Stimulated activated CD4-positive, alpha-beta T cell treated with anti-CD3 and anti-CD28 coated beads, TNF-alpha, amount 100 ng/mL, for 1 hour (primary cell): ENCODE measurements at places on chromosomes 2 and 18.

DNA sequence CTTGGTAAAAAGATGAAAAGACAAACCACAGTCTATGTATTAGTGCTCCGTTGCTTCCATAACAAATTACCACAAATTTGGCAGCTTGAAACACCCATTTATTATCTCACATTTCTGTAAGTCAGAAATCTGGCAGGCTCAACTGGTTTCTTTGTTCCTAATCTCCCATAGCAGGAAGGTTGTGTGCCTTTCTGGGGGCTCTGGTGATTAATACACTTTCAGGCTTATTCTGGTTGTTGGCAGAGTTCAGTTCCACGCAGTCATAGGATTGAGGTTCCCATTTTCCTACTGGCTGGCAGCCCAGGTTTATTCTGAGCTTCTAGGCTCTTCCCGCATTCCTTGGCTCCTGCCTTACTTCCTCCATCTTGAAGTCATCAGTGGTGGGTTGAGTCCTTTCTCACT, 189.3 kb downstream of the ANAPC1 start:
- no peak for DNase-seq

DNA sequence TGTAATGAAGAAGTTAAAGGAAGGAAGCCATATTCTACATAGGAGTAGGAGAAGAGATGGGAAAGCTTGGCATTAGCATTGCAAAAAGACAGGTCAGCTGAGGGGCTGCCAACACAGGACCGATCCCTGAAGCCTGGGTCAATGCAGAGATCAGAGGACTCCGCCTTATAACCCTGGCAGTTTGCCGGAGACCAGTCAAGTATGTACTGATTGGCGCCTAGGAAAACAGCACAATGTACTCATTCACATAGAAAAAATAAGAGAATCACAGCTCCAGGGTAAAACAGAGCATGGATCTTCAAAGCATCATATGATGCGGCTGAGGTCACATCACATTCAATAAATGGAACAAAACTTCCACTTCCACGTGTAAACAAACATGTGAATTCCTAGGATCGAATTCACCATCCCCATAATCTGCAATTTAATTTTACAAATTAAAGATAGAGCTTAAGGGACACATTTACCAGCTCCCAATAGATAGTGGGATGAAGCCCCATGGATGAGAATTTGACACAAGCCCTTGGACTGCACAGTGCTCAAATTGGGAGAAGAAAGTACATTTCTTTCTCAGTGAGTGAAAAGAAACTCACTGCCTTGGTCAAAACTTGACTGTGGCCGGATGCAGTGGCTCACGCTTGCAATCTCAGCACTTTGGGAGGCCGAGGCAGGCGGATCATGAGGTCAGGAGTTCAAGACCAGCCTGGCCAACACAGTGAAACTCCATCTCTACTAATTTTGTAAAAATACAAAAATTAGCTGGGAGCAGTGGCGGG, 135.0 kb upstream of the KLHL14 start:
- DNase-seq: no peak

DNA sequence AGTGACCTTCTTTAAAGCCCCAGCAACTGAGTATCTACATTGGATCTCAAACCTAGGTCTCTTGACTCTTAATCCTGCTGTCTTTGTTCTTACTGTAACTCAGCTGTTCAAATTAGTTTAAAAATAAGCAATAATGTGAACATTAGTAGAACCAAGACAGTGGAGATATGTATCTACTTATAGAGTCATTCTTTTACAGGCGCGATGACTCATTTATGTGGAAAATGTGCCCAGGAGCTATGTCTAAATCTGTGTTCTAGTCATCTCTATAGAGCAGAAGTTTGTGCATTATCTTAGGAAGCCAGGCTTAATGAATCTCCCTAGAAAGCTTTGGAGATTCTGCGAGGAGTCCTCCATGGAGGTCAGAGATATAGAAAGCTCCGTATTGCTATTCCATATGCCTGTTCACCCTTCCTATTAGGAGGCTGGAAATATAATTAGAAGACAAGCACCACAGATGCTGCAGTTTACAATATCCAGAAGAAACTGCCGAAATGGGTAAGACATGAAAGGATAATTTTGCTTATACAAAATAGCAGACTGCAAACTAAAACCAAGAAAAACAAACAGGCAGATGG, 211.6 kb downstream of the TRIB2 start:
- DNase-seq: no peak

- DNase-seq: no peak
Measured at GRCh38 chr2:55885127-55885943, 38.2 kb downstream of the EFEMP1 start.

DNA sequence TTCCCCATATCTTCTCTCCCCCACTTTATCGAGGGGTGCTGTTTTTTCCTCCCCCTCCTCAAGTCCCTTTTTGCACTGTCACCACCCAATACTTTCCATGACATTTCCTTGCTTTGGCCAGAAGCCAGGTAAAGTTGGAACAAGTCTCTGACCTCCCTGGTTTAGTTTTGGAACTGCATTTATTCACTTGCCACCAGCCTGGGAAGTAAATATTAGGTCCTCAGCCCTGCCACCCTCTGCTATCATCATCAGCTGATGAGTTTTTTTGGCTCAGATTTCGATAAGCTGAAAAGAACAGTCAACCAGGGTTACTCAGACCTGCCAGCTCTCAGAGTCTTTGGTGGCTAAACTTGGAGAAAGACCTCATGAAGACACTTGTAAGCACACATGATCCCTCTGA, 47.0 kb downstream of the DHRS9 start:
- no peak for DNase-seq

DNA sequence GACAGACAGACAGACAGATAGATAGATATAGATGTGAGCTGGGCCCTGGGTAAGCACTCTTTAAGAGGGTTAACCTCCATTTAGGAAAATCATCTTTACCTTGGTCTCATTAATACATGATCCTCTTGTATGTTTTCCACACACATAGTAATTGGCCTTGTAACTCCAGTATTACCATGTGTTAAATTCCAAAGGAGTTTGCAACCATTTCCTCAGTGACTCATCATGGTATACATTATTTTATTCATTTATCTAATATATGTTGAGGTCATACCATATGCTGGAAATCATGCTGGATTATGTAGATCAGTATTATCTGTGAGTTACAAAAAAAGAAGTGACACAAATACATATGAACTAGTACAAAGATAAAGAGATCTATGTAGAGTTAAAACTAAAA, 504.3 kb downstream of the DCC start:
- no peak for DNase-seq

GRCh38 chr2:7639476-7639875, 722.3 kb downstream of the RNF144A start:
- DNase-seq: no peak

DNA sequence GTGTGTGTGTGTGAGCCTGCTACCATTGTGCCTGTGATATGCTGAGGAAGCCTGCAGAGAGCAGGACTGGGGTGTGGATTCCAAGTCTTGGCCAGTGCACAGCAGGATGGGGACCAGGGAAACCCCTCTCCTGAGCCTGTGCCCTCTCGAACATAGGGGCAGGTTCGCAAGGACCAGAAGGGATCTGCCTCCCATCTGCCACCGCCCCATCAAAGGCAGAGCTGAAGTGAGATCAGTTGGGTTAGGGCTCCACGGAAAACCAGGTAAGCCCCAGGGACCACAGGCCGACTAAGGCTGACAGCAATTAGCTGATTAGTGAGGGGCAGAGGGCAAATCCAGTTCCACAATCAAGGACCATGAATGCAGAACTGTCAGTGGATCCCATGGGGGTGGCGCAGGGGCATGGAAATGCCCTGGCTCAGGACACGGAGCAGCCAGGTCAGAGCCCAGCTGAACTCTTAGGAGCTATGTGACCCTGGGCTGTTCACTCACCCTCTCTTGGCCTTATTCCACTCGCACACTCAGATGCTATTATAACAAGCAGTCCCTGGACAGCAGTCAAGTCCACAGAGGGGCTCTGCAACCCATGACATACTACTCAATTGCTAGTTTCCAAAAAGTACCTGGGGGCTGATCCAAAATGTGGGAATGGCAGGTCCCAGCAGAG, 84.2 kb upstream of the ID2 start:
- DNase-seq: no peak

GRCh38 chr2:43055985-43056384, 170.4 kb downstream of the ZFP36L2 start:
- DNase-seq: no peak

DNA sequence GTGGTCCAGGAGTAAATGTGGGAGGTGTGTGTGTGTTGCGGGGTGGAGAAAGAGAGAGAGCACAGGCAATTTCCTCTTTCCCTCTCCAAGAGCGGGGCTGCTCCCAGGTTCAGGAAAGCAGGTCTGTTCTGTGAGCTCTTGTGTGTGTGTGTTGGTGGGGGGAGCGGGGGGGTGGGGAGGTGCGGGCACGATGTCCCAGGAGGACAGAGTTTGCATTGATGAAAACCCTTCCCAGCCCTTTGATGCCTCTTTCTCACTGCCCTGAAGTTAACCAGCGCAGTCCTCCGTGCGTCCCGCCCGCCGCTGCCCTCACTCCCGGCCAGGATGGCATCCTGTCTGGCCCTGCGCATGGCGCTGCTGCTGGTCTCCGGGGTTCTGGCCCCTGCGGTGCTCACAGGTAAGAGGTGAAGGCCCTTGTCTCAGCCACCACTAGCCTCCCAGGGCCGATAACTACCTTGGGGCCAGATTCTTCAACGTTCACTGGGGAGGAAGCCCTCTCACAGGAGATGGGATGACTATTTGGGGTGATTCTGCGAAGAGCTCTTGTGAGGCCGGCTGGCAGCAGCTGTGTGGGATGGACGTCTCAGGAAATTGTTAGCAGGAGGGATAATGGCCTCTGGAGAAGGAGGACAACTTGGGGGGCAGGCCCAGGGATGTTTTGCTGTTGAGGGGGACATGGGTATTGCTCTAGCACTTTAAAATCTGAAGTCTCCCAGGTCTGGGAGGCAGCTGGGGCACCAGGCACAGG, at the start of gene SNORC:
Gene SNORC (plus strand): TSS at position 247 of the 748 bp plus-strand sequence. CDS start 78 bp downstream, at position 325.
- DNase-seq: no peak

GRCh38 chr2:150872756-150873395, 385.4 kb upstream of the RND3 start:
- no peak for DNase-seq

GRCh38 chr2:182554950-182555349, 128.1 kb upstream of the PDE1A start:
- DNase-seq: no peak

GRCh38 chr2:175030380-175031271, 25.4 kb upstream of the CHN1 start:
- no peak for DNase-seq

DNA sequence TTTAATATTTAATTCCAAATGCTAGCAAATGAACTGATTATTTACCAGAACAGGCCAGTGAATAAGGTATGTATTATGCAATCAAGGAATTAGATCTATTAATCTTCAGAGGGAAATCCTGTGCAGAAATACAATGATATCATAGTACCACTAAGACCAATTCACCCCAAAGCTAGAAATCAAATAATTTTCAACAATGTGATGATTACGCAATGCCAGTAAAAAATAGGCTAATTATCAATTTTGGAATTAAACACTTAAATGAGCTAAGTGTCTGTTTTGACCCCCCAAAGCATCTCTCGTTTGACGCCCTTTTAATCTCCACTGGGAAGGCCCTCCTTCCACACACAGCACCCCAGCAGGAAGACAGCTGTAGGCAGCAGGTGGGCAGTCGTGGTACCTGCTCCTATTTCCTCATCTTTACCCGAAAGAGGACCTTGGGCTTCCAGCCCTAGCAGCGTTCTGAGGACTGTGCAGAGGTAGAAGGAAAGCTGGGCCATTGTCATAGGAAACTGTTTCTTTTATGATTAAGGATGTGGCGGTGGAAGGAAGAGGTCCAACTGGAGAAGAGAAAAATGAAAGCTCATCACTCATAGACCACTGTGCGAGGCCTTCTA, 84.7 kb downstream of the MBP start:
- no peak for DNase-seq

DNA sequence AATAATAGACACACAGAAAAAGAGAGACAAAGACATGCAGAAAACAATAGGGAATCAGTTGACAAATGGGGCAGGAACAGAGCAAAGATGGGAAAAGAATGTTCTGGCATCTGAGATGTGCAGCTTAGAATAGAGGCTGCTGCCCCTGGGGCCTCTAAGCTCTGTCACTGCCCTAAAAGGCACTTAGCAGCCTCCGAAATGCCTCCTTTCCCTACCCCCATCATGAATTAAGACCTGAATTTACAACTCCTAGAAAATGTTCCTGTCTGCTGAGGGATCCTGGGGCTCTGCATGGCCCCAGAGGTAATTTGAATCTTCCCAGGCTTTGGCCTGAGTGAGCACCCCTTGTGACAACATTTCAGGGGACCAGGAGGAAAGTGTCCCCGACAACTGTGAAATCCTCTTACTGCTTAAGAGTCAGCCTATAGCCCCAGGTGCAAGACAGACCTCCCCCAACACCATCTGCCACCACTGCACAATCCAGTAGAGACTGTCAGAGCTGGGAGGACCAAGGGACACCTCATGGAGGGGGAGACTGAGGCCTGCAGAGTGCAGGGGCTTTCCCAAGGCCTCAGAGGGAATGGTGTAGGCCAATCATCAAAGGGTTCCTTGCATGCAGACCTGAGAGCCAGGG, 24.8 kb downstream of the MRPL35 start:
- no peak for DNase-seq

DNA sequence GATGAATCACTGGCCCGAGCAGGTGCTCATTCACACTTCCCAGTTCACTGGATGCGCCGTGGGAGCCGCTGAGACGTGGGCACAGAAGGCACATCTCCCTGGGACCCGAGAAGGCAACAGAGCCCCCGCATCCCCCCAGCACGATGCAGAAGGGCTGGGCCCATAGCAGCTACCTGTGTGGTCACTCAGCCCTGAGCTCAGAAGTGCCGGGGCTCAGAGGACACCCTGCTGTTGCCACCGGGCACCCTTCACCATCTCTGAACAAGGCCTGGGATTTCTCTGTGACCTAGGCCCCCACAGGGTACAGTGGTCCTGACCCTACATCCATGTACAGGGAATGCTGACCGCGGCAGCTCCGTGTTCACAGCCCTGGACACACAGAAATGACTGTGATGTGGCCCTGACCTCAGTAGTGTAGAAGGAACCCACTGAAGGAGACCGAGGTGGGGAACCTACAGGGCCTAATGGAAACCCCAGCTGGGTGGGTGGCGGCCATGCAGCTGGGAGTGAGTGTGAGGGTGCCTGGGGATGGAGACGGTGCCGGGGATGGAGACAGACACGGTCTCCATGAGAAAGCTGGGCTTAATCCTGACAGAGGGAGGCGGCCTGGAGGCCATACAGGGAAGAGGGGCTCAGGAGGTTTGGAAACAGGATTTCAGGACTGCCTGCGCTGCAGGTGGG, 111.9 kb upstream of the OTOS start:
- DNase-seq: no peak

GRCh38 chr2:5734859-5735520, 42.8 kb downstream of the SOX11 start:
- DNase-seq: no peak

- DNase-seq: no peak
Measured at GRCh38 chr2:123438675-123439074, 586.4 kb upstream of the CNTNAP5 start.

DNA sequence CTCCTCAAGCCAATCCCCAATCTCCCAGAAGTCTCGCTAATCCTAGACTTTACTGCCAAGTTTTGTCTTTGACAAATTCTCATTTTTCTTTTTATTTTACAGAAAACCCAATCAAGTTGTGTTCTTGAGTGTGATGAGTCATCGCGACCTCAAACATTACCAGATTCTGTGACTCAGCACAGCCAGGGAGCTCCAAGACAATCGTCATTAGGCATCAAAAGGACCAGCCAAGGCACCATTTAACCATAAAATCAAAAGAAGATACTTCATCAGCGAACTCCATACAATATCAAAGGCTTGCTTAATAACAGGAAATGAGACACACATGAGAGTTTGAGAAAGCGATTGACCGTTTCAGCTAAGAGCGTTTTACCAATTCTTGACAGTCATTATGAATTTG, 146.2 kb upstream of the AGAP1 start:
- DNase-seq: no peak
